Activated CD8-positive, alpha-beta memory T cell treated with anti-CD3 and anti-CD28 coated beads for 1 hour (primary cell): ENCODE measurements at places on chromosomes 6 and 20.

DNA sequence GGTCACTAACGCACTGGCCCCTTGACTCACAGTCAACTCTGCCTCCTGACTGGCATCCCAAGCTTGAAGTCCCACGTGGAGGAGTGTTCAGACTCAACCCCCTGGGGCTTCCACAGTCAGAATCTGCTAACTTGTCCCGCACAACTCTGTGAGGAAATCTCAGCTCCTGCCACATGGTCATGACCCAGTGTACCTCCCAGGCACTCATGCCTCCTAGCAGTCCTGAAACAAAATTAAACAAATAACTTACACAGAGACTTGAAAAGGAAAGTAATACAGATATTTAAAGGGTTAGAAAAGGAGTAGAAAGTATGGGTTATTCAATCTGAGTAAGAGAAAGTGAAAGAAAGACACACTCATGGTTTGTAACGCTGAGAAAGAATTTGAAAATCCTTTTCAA is 134.9 kb downstream of the GMDS start:
- DNase-seq, result no peak

- DNase-seq, result no peak
Observed at GRCh38 chr6:168163096-168163731, 84.2 kb upstream of the FRMD1 start.

DNA sequence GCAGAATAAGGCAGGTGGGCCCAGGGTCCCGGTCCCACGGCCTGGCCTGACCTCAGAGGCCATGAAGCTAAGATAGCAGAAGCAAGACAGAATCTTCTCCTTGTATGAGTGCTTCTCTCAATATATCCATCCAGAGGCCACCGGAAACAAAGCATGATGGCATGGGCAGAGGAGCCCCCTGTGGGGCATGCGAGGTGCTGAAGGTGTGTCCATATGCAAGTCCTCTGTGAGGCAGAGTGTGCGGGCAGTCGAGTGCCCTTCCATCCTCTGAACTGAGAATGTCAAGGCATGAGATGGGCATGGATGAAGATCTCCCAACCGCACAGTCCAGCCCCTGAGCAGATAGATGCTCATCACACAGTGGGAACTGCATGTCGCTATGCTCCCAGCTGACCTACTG is 9.8 kb upstream of the GGTLC1 start:
- DNase-seq, result no peak

GRCh38 chr6:26064619-26065257 is 22.5 kb upstream of the HFE start:
- DNase-seq, result no peak

DNA sequence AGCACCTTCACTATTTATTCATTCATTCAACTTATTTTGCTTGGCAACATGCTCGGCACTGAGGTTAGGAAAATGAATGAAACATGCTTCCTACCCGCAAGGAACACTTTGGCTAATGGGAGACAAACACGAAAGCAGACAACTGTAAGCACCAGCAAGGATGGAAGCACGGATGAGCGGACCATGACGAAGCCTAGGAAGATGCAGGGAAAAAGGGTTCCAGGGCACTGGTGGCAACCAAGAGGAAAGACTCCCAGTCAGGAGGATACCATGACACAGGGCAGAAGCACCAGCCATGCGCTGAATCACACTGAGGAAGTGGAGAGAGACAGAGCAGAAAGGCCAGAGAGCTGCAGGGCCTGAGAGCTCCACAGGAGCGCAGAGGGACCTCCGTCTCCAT is 9.8 kb downstream of the PDE10A start:
- DNase-seq, result no peak

GRCh38 chr6:8079126-8079525 is 14.9 kb upstream of the BLOC1S5 start:
- DNase-seq, result no peak
